ENCODE measurements at places on chromosomes 2 and 18.

DNA sequence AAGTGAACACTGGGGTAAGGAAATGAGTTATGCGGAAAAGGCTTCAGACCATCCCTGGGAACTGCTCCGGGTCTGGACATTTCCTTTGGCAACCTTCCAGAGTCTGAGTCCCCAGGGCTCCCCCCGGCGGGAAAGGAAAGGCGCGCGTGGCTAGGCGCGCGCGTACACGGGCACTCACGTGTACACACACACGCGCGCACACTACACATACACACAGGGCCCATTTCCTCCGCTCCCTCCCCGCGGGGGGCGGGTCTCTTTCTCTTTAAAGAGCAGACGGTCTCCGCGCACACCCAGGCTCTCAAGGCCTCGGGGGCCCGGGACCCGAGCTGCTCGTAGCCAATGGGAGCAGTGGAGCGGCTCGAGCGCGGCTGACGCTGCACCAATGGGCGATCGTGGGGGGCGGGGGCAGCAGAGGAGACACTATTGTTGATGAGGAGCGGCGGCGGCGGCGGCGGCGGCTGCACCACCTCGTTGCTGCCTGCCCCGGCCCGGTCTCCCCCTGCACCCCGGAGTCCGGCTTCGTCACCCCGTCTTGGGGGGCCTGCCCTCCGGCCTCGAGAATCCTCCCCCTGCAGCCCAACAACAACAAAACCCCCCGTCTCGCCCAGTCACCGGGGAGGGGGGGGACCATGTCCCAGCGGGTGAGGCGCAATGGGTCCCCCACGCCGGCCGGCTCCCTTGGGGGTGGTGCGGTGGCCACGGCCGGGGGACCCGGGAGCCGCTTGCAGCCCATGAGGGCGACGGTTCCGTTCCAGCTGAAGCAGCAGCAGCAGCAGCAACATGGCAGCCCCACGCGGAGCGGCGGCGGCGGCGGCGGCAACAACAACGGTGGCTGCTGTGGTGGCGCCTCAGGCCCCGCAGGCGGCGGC lies at the start of gene FAM117B:
FAM117B (plus strand) TSS at position 414 of the 872 bp plus-strand sequence; CDS start at position 633, 219 bp downstream.
- peak; percentile 97 for DNase-seq

DNA sequence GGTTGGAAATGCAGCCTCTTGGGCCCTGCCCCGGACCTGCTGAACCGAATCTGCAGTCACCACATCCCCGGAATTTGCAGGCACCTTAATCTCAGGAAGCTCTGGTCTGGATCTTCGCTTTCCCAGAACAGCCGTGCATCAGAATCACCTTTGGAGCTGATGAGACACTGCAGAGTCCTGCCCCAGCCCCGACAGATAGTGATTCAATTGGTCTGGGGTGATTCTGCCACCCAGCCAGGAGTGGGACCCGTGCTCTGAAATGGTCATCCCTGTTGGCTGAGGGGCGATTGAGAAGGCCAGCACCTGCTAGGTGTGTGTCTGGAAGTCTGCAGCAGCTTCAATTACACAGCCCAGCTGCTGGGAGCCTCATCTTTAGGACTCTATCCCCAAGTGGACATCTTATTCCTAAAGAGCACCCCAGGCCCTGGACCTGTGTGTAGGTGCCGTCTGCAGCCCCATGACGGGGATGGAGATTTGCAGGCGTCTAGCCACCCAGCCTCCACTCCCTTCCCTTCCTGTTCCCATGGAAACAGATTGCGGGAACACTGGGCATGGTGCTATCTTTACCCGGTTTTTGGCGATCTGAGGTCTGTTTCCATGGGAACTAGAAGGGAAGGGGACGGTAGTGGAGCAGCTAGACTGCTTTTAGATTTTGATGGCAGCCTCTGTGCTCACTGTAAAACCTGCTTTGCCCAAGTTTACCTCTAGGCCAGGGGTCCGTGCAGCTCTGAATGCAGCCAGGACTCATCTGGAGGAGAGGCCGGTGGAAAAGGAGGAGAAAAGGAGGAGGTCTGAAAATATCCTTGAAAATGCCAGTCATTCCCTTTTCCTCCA lies 156.1 kb downstream of the LDLRAD4 start:
- DNase-seq: no peak

- DNase-seq: no peak
These were observed 17.0 kb upstream of the CD8A start for GRCh38 chr2:86807468-86808275.

- DNase-seq: no peak
These were observed 28.4 kb upstream of the DYNC2LI1 start for GRCh38 chr2:43745457-43745856.

GRCh38 chr2:3759331-3759730 lies 56.0 kb downstream of the DCDC2C start:
- no peak for DNase-seq

DNA sequence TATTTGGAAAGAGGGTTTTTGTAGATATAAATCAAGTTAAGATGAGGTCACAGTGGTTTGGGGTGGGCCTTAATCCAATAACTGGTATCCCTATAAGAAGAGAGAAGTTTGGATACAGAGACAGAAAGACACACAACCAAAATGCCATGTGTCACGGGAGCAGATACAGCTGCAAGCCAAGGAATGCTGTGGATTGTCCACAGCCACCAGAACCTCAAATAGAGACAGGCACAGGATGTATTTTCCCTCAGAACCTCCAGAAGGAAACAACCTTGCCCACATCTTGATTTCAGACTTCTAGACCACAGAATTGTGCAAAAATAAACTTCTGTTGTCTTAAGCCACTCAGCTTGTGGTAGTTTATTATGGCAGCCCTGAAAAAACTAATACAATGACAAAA lies 105.5 kb downstream of the GCA start:
- DNase-seq: no peak

GRCh38 chr2:55771612-55772011 lies 78.0 kb upstream of the PNPT1 start:
- DNase-seq: no peak

GRCh38 chr18:71431171-71431570 lies 1113.0 kb downstream of the CBLN2 start:
- no peak for DNase-seq

GRCh38 chr18:7696780-7697179 lies 129.7 kb downstream of the PTPRM start:
- DNase-seq: no peak

GRCh38 chr2:178877874-178878273 lies 70.7 kb upstream of the TTN start:
- no peak for DNase-seq

- no peak for DNase-seq
These were observed 82.8 kb upstream of the CCBE1 start for GRCh38 chr18:59779979-59780378.

DNA sequence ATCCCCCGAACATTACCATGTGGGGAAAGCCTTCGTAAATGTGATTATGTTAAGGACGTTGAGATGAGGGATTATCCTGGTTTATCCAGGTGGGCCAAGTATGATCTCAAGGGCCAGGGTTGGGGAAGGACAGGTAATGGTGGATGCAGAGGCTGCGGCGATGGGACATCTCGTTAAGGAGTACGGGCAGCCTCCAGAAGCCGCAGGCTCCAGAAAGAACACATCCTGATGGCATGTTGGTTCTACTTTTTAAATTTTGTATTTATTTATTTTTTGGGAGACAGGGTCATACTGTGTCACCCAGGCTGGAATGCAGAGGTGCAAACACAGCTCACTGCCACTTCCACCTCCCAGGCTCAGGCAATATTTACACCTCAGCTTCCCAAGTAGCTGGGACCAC lies 86.2 kb upstream of the RAB6C start:
- DNase-seq: no peak

DNA sequence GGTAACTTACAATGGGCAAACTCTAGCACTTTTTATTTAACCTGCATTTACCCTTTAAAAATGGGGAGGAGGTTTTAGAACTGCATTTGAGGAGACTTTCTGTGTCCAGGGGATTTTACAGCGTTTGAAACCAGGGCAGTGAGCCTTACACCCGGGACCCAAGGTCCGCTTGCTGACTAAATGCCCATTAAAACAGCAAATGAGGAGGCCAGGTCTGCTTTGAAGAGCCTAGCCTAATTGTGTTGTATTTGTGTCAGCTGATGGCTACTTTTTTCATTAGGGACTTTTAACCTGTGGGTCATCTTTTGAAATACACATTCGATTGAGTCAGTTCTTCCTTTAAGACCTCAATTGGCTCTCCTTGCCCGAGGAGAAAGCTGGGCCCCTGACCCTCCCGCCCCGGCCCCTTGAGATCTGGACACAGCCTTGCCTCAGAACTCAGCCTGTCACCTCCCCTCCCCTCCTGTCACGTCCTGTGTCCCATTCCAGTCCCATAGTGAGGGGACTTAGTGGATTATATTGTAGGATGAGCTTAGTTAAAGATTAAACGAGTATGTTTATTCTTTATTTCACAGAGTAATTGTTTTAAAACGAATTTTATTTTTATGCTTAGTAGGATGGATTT lies 69.0 kb downstream of the KLHL29 start:
- DNase-seq: no peak

DNA sequence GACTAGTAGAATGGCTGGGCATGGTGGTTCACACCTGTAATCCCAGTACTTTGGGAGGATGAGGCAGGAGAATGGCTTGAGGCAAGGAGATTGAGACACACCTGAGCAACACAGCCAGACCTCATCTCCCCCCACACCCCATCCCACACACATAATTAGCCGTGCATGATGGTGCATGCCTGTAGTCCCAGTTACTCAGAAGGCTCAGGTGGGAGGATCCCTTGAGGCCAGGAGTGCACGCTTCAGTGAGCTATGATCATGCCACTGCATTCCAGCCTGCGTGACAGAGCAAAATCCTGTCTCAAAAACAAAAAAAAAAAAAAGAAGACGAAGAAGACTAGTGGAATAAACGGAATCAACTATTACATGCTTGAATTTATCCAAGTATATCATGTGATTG lies 150.0 kb downstream of the STK39 start:
- DNase-seq: no peak

GRCh38 chr2:156470975-156471583 lies 34.9 kb downstream of the GPD2 start:
- DNase-seq: no peak

- DNase-seq: no peak
These were observed 122.7 kb upstream of the RIOK3 start for GRCh38 chr18:23330423-23330822.

DNA sequence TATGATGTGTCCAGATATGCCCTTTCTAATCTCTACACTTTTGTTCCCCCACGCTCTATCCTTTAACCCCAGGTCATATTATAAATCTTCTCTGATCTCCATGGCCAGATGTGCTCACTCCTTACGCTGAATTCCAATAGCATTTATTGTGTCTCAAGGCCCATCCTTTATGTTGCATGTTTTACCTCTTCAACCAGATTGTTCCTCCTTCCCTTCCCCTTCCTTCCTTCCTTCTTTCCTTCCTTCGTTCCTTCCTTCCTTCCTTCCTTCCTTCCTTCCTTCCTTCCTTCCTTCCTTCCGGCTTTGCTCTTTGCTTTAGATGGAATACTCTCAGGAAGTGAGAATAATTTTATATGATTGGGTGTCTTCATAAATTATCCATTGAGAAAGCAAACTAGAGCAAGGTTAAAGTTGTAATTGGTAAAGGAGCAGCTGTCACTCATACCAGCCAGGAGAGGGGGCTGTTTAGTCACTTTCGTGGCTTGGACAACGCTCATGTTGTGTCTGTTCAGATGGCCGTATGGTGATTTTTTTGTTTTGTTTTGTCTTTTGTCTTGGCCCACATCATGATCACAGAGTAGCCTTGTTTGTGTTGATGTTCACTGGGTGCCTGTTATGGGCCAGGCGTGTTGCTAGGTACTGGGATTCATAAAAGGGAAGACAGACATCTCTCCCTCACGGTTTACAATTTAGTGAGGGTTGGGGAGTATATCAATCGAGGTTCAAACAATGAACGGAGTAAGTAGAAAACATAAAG lies 68.0 kb downstream of the DAW1 start:
- DNase-seq: no peak

- no peak for DNase-seq
These were observed 110.0 kb downstream of the ALK start for GRCh38 chr2:29811378-29811777.

- DNase-seq: no peak
These were observed 11.3 kb downstream of the NCL start for GRCh38 chr2:231452799-231453508.

- no peak for DNase-seq
These were observed 48.6 kb downstream of the PLB1 start for GRCh38 chr2:28544405-28544921.

DNA sequence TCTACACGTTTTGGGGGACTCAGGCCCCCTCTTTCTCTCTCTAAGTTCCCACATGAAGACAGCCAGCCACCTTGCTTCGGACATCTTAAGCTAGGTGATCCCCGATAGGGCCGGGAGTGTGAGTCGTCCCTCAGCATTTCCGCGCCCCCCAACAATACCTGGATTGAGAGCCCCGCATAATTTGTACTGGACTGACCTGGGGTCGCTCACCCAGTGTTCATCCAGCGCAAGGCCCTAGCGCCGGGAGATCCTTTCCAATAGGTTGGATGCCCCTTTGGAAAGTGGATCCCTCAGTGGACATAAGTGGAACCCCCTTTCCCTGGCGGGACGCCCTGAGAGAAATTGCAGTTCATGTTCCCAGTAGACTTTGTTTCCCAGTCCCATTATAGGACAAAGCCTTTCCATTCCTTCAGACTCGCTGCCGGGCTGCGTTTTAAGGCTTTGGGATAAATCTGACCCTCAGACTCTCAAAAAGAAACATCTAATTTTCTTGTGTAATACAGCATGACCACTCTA lies 77.8 kb upstream of the KCNH7 start:
- no peak for DNase-seq

DNA sequence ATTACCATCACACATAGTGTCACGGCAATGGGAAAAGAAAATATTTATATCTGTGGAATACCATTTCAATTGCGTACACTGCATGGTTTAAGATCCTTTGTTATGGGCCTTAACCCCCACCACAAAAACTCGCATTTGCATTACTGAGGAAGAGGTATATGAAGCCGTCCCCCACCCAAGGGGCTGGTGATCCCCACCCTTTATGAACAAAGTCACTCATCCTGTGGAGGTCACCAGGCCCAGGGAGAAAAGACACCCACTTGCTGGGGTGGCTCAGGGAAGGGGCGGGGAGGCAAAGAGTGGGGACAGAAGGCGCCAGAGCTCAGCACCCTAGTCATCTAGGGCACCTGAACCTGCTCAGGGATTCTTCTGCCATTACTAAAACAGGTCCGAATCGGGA lies 133.8 kb downstream of the ZNF516 start:
- no peak for DNase-seq

- DNase-seq: no peak
These were observed 52.8 kb downstream of the INPP5D start for GRCh38 chr2:233112776-233113452.

DNA sequence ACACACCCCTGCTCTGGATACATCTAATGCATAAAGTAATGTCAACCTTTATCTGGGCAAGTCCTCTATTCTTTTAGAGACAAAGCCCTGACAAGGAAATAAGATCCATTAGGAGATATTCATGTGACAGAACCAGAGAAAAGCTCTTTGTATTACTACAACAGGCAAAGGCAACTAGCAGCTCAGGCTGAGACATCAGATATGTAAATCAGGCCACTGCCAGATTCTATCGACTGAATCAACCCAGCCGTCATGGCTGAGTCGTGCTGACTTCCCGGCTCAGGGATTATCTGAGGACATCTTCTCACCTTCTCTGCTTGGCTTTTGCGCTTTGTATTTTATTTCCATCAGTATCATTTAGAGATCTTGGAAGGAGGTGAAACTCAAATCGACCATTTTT lies 294.5 kb downstream of the PLCL1 start:
- no peak for DNase-seq
